ENCODE measurements at places on chromosomes 7 and 10. TPM values are rescaled to one million over a fixed set of nuclear protein-coding genes. Genes with fewer than 3 reads are reported as not detected.

- no peaks in the 10 kb centered on the region for H3K36me3 ChIP-seq
- DNase-seq, result no peak
- H3K4me3 ChIP-seq, result no peak overlapping the region
- H3K27ac ChIP-seq, result no peak overlapping the region
These were observed 17.0 kb upstream of the ADAM12 start for GRCh38 chr10:126405239-126405775.

DNA sequence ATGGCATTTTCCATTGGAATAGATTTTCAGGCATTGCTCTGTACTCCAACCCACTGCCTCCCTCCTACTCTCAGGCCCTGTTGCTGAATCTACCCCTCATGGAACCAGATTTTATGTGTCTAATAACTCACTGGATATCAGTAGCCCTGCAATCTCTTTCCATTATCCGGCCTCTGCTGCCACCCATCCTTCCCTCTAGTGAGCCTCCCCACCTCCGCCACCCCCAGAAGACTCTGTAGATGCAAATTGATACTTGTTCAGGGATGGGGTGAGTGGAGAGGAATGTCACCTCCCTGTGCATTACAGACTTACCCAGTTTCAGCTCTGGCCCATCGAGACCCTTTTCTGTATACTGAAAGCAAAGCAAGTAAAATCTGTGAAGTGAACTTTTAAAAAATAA is 52.3 kb upstream of the PHYHIPL start:
- no peak for DNase-seq
- no peaks in the 10 kb centered on the region for H3K27me3 ChIP-seq
- H3K36me3 ChIP-seq, result no peaks in the 10 kb centered on the region
- H3K4me1 ChIP-seq, result no peaks in the 10 kb centered on the region
- no peak overlapping the region for H3K4me3 ChIP-seq

GRCh38 chr7:120171406-120171805 is 101.6 kb upstream of the KCND2 start:
- no peaks in the 10 kb centered on the region for H3K4me1 ChIP-seq
- H3K4me3 ChIP-seq, result no peak overlapping the region
- no peaks in the 10 kb centered on the region for H3K36me3 ChIP-seq
- no peak overlapping the region for H3K27ac ChIP-seq

MYL10 gene
- not detected for polyA plus RNA-seq

DNA sequence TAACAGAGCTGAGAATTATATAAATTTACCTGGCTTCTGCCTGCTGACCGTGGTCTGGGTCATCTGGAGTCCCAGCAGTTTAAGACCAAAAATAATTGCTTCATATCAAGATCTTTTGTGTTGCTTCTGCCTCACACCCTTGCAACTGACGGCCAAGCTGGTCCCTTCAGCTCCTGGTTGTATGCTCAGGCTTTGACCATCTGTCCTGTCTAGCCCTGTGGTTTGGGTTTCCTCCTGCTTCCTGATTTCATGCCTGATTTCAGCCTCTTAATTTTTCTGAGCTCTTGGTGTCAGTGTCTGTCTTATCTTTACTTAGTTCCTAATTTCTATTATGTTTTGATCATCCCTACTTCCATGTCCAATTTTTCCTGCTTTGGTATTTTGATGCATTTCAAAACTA is 87.9 kb upstream of the PLXDC2 start:
- no peaks in the 10 kb centered on the region for H3K27me3 ChIP-seq
- peaks cover 20% of the 10 kb centered on the region for H3K4me1 ChIP-seq
- H3K36me3 ChIP-seq, result peaks cover 4% of the 10 kb centered on the region
- DNase-seq, result no peak
- peak overlapping the region; percentile 0 for H3K4me3 ChIP-seq

HHEX gene
- polyA plus RNA-seq, result 7.3 TPM

- DNase-seq, result no peak
- H3K27ac ChIP-seq, result peak overlapping the region; percentile 86
- H3K4me1 ChIP-seq, result peaks cover 63% of the 10 kb centered on the region
- peaks cover 55% of the 10 kb centered on the region for H3K36me3 ChIP-seq
These were observed 22.9 kb downstream of the GSAP start for GRCh38 chr7:77393261-77393660.
